ENCODE measurements at places on chromosomes 3 and 15.

GRCh38 chr15:85870216-85871014 lies 75.7 kb upstream of the KLHL25 start:
- H3K27ac ChIP-seq = no peak overlapping the region
- H3K4me3 ChIP-seq = no peak overlapping the region
- H3K36me3 ChIP-seq = no peaks in the 10 kb centered on the region
- no peak for DNase-seq

DNA sequence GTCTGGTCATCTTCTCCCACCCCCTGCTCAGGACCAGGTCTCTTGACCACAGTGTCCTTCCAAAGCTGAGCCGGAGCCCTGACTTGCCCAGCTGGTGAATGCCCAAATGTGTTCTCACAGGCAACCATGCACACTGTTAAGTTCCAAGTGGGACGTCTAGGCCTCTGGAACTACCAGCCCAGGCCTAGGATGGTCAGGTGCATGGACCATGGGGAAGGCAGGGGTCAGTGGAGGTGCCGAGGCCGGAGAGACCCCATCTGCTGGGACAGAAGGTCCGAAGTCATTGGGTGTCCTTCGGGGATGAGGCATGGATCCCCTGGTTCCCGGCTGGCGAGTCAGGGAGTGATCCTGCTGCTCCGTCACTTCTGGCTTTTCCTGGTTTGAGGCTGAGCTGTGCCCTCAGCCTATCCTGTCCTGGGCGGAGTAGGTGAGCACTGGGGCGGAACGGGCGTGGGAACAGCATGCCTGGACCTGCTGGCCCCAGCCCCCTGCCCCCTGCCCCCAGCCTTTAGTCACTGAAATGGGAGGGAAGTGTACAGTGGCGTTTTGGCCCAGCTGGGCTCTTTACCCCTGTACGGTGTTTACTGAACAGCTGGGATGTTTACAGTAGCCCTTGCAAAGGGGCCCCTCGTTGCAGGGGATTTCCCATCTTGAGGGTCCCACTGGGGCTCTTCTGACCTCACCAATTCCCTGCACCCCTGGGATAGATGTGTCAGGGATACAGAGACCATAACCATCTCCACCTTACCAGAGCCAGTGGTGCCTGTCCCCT lies 12.1 kb downstream of the SEMA3F start:
- no peaks in the 10 kb centered on the region for H3K4me1 ChIP-seq
- H3K27me3 ChIP-seq = no peaks in the 10 kb centered on the region
- no peak overlapping the region for H3K4me3 ChIP-seq
- no peaks in the 10 kb centered on the region for H3K36me3 ChIP-seq
- H3K27ac ChIP-seq = no peak overlapping the region

GRCh38 chr3:126685021-126685420 lies 19.0 kb upstream of the CHCHD6 start:
- DNase-seq = no peak
- peaks cover 4% of the 10 kb centered on the region for H3K27me3 ChIP-seq
- no peaks in the 10 kb centered on the region for H3K4me1 ChIP-seq
- no peak overlapping the region for H3K4me3 ChIP-seq
- H3K27ac ChIP-seq = no peak overlapping the region
- H3K36me3 ChIP-seq = no peaks in the 10 kb centered on the region

DNA sequence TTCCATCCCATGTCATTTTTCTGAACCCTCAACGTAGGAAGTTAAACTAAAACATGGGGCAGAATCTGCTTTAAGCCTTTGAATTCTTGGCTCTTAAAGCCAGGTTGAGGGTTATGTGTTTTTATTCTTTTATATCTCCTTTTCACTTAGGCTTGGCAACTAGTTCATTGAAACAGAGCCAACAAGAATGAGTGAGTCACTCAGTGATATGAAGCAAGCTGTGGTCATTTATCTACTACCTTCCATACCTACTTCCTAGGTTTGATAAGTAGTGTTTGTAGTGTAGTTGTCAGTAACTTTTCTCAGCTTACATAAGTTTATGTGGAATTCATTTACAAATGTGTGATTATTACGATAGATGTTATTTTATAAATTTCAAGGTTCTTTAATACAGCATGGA lies 67.4 kb downstream of the SNRPN start:
- no peak for DNase-seq
- peaks cover 65% of the 10 kb centered on the region for H3K36me3 ChIP-seq
- no peaks in the 10 kb centered on the region for H3K4me1 ChIP-seq
- no peaks in the 10 kb centered on the region for H3K27me3 ChIP-seq
- no peak overlapping the region for H3K4me3 ChIP-seq

- H3K4me1 ChIP-seq = no peaks in the 10 kb centered on the region
- H3K27me3 ChIP-seq = no peaks in the 10 kb centered on the region
- no peak overlapping the region for H3K27ac ChIP-seq
These were observed 47.2 kb upstream of the PXYLP1 start for GRCh38 chr3:141184430-141184829.

Data from activated naive CD4-positive, alpha-beta T cell treated with anti-CD3 and anti-CD28 coated beads for 36 hours (primary cell).